ENCODE measurements at places on chromosomes 3 and 15.

DNA sequence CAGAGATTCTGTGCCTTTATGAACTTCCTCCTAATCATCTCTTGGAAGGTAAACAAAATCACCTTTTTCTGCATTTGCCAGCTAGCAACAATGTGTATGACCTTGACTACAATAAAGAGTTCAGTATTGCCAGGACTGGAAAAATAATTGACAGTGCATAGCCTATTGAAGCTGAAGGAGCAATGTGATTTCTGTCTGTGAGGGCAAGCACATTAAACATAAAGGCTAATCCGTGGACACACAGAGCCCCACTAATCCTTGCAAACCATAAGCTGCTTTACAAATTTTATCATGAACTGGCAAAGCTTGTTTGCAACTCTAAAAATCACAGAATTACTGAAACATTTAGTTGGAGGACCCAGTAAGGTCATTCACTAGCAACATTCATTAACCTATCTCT lies 563.8 kb downstream of the PYDC2 start:
- DNase-seq = no peak

DNA sequence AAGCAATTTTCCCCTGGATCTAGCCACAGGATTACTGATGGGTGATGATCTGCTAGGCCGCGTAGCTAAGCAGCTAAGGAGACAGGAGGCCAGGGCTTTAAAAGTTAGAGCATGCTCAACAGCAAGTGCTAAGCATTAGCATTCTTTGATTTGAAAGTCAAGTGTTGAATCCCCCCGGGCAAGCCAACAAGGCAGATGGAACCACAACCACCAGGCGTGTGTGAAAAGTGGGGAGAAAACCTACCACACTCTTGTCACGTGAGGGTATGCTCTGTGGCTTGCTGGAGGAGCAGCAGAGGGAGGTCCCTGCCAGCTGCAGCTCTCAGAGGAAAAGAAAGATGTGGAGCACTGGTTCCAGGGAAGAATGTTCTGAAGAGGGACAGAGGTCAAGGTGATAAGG lies 20.9 kb downstream of the SLC51A start:
- no peak for DNase-seq

- no peak for DNase-seq
Observed at GRCh38 chr15:60614028-60614427, 135.1 kb upstream of the ICE2 start.

- DNase-seq = peak; percentile 65
Observed at GRCh38 chr3:150469931-150470740, 62.0 kb downstream of the TSC22D2 start.

Data from fibroblast of skin of back (primary cell).